ENCODE measurements at places on chromosomes 12 and 14.

- DNase-seq = no peak
Observed at GRCh38 chr14:48738186-48738925, 847.8 kb downstream of the RPS29 start.

- DNase-seq = no peak
Observed at GRCh38 chr14:104545151-104545941, 34.2 kb upstream of the C14orf180 start.

DNA sequence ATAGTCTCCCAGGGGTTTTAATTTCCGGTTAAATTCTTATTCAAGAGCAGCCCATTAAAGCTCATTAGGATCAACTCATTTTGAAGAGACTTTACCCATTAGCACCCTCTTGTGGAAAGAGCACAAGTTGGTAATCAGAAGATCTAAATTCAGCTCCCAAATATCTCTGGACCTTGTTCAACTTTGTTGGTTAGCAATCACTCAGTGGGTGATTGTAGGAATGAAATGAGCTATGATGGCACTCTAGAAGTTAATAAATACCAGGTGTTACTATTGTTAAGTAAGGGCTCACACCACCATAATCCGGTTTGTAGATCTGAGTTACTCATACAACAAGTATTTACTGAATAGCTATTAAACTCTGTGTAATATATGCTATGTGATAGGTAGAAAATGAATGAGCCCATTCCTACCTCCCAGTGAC, 42.9 kb downstream of the TRIP11 start:
- DNase-seq = no peak

DNA sequence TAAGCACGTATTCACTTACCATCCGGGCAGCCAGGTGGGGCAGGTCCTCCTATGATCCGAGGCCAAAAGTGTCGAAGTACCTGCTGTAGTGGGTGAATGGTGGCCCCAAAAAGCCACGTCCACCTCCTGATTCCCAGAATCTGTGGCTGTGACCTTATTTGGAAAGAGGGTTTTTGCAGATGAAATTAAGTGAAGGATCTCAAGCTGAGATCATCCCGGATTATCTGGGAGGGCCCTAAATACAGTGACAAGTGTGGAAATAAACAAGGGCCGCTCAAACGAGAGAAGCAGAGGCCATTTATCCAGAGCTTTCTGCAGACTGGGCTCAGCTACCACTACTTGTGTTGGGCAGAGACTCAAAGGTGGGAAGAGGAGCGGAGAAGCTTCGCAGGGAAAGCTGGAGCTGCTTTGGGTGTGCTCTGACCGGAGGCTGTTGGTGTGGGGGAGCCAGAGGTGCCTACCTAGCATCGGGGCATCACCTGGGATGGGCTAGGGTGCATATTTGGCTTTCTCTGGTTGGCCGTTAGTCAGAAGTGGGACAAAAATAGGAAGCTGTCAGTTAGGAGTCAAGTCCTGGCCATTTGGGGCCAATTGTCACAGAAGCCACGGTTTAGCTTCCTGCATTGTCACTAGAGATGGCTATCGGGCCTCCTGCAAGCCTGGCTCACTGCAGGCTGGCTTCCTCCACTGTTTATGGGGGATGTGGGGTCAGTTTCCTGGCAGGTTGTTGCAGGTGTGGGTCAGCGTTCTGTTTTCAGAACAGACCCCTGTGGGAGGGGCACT, 27.8 kb upstream of the DLK1 start:
- no peak for DNase-seq

- DNase-seq = no peak
Observed at GRCh38 chr14:95255013-95255412, 64.7 kb downstream of the CLMN start.

DNA sequence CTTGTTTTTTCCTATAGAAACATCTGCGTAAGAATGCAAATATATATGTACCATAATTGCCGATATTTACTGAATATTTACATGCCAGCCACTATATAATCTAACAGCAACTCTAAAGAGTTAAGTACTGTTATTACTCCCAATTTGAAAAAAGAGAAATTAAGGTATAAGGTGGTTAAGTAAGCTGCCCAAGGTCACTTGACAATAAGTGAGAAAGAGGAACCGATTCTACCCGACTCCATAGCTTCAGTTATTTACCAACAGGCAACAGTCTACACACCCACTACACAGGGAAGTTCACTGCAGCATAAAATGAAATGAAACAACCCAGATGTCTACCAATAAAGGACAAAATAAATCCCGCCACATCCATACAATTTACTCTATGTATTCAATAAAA, 1.1 kb downstream of the MIS18BP1 start:
- DNase-seq = no peak

DNA sequence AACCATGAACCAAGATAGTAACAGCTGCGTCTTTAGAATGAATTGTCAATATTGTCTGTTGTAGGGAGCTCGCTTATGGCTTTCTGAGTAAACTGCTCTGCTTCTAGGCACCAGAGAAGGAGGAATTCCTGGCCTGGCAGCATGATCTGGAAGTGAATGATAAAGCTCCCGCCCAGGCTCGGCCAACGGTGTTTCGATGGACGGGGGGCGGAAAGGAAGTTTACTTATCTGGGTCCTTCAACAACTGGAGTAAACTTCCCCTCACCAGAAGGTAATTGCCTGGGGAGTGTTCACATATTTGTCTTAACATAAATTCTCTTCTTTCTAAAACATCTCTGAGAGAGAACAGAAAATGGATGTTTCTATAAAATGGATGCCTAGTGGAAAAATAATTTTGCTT, 4.3 kb downstream of the PRKAB1 start:
- no peak for DNase-seq

DNA sequence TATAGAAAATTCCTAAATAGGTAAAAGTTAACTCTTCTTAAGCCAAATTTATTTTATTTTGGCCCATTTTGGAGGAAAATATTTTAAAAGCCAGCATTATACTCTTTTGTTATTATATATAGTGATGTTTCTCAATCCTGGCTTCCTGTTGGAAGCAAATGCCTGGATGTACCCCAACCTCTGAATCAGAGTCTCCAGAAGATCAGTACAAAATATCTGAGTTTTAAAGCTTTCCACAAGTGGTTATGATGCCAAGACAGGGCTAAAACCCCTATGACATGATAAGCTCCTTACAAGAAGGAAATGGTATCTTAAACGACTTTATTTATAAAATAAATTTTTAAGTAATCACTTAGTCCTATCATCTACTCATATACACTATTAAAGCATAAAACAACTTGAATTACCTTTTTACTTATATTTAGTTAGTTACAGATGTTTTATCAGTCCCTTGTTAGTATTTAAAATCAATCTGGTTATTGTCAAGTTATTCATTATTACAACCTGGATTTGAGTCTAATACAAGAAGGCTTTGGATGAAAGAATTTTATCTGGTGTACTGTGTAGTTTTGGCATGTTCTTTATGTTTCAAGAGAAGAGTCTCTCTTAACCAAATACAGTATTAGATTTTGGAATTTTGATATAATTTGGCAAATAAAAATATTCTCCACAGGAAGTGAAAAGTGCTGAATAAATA, 238.1 kb downstream of the SLC2A13 start:
- DNase-seq = no peak

DNA sequence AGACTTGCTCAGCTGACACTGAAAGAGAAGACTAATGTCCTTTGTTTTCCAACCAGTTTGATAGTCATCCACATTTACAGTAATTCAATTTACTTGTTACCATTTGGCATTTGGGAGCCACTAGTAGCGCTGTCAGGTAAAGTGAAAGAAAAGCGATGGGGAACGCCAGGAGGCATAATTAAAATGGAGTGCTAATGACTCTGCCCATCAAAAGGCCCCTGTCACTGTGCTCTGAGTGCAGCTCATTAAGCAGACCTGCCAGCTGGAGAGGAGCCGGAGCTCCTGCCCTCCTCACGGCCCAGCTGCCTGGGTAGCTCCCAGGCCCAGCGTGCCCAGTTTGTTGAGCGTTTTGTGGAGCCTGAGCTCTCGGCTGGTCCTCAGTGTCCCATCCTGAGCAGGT, 463.6 kb upstream of the CCDC196 start:
- DNase-seq = no peak

- DNase-seq = no peak
Observed at GRCh38 chr12:5437182-5437583, 5.3 kb downstream of the NTF3 start.

DNA sequence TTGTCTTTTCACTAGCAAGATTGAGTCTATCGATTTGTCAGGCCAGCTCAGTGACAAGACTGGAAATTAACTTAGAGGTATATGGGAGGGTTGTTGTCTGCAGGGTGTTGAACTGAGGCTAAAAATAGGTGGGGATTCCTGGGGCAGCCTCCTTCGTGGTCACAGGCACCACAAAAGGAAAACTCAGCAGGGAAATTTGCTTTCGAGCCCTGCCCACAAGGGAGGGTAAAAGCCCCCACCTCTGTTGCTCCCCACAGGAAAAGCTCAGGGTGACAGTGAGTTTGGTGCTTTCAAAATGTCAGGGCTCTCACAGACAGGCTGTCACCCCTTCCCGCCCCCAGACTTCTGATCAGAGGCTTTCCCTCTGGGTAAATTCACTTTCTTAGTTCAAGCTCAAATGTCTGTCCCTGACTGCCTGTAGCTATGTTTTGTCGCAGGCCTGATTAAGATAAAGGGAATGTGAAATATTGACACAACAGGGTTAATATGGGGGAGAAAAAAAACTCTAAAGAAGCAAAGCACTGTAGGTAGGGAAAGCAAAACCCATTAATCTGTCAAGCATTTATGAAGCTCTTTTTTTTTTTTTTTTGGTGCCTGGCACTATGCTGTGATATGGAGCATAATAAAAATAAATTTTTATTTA, 11.7 kb upstream of the NFKBIA start:
- DNase-seq = peak; percentile 66

GRCh38 chr14:84209031-84209430, 1320.9 kb upstream of the FLRT2 start:
- no peak for DNase-seq

DNA sequence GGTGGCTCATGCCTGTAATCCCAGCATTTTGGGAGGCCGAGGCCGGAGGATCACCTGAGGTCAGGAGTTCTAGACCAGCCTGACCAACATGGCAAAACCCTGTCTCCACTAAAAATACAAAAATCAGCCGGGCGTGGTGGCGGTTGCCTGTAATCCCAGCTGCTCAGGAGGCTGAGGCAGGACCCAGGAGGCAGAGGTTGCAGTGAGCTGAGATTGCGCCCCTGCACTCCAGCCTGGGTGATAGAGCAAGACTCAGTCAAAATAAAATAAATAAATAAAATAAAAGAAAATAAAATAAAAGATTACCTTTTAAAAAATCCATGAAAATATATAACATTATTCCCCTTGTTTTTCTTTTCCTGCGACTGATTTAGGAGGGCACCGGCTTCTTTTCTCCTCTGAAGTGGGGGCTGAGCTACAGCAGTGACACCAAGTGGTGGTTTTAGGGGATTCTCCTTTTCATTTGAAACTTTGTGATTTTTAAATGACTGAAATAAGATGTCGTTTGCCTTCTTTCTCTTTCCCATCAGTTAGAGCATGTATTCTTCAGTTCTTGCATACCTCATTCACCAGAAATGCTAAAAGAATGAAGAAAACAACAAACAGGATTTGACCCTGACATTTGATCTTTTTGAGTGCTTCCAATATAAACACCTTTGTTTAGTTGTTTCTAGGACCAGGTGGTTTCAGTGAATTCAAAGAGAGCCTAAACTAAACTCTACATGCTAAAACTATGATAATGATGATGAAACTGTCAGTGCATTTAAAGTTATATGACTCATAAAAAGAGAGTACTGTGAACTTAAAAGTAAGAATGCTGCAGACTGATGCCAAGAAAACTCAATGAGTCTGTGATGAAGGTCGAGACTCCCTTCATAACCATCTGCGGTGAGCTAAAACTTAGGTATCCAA, 22.6 kb upstream of the PKP2 start:
- no peak for DNase-seq

DNA sequence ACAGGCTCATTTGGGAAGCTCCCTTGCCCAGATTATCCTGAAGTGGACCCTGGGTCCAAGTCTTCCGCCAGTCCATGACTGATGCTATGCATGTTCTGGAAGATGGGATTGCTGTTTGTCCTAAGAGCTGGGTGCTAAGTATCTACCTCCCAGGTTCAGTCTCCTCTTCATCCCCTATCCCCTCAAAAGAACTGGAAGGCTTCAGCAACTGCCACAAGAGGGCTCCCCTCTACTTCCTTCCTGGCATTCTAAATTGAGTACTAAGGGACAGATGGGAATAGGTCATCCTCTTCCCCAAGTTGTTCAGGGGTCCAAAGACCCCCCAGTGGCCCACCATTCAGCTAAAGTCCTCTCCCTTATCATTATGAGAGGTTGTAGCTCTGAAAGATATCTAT, 9.0 kb upstream of the FKBP11 start:
- DNase-seq = no peak

GRCh38 chr12:79373896-79374499, 316.8 kb downstream of the PAWR start:
- no peak for DNase-seq

- peak; percentile 60 for DNase-seq
Observed at GRCh38 chr12:13211859-13212664, 15.5 kb downstream of the EMP1 start.

- DNase-seq = no peak
Observed at GRCh38 chr14:61744238-61744637, 18.0 kb upstream of the SNAPC1 start.

GRCh38 chr12:110403146-110403975, at the start of gene ANAPC7:
ANAPC7 (minus strand) TSS chr12:110403708; CDS start chr12:110403627, 81 bp downstream.
- DNase-seq = peak; percentile 76

DNA sequence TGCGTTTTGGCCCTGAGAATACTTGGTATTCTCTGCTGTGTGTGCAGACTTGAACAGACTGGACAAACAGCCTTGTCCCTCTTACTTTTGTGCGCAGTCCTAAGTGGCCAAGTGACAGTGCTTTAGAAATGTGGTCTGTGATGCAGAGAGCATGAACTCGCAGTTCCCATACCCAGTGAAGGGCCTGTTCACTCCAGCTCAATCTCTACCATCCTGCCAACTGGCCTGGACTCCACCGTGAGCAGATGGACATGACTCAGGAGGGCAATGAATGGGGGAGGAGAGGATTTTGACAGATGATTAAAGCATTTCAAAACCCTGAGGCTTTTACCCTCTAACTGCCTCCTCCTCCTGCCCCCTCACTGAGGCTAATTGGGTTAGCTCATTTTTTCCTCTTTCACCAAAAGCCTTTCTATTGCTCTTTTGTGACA, 62.5 kb upstream of the PYGL start:
- DNase-seq = no peak

GRCh38 chr12:109594556-109595317, 21.1 kb downstream of the MVK start:
- no peak for DNase-seq

- no peak for DNase-seq
Observed at GRCh38 chr14:93249128-93249831, 42.2 kb downstream of the UBR7 start.

DNA sequence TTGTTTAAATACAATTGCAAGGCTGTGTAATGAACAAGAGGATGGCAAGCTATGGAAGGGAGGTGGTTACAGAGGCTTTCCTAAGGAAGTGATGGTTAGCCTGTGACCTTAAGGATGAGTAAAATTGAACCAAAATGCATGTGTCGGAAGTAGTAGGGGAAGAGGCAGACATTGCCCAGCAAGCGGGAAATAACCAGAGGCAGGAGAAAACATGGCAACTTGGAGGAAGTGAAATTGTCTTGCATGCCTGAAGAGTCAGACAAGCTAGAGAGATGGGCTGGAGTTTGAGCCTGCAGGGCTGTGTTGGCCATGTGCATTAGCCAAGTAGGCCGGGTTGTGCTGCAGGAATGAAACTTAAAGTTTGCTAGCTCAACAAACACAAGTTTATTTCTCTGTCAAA, 96.2 kb downstream of the BTG1 start:
- DNase-seq = no peak

GRCh38 chr12:47087088-47087688, 7.4 kb upstream of the AMIGO2 start:
- DNase-seq = no peak

Measured in activated CD4-positive, alpha-beta T cell treated with anti-CD3 and anti-CD28 coated beads for 24 hours (primary cell).